ENCODE measurements at places on chromosomes 16 and 17.

DNA sequence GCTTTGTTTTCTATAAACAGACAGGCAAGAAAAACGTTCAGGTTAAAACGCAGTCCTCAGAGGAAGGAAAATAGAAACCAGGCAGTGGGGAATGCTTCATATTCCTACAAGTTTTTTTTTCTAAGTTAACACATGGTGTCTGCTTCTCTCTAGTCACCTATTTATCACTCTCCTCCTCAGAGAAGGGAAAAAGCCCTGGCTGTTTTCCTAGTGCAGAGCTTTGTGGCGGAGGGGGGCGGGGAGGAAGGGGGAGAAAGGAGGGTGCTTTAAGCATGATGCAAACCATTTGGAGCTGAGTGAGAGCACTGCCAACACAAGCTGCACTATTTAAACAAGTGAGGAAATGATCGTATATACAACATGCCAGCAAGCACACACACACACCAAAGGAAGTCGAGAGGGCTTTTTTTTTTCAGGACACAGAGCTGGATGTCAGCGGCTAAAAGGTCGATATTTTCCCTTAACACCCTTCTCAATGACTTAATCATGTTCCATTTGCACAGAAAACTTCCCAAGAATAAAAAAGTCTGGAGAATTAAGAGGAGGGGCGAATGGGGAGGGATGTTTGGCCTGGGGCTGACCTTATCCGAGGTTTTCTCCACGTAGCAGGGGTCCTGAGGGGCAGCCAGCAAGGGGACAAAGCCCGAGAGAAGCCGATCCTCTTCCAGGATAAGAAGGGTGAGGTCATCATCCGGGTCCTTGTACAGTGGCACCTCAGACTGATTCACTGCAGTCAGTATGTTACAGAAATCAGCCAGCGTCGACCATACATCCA is 117.4 kb downstream of the HIC1 start:
- DNase-seq, result peak; percentile 89

GRCh38 chr17:50326831-50327364 is 19.0 kb upstream of the XYLT2 start:
- peak; percentile 34 for DNase-seq

GRCh38 chr16:80437707-80438106 is 103.1 kb upstream of the DYNLRB2 start:
- DNase-seq, result no peak

DNA sequence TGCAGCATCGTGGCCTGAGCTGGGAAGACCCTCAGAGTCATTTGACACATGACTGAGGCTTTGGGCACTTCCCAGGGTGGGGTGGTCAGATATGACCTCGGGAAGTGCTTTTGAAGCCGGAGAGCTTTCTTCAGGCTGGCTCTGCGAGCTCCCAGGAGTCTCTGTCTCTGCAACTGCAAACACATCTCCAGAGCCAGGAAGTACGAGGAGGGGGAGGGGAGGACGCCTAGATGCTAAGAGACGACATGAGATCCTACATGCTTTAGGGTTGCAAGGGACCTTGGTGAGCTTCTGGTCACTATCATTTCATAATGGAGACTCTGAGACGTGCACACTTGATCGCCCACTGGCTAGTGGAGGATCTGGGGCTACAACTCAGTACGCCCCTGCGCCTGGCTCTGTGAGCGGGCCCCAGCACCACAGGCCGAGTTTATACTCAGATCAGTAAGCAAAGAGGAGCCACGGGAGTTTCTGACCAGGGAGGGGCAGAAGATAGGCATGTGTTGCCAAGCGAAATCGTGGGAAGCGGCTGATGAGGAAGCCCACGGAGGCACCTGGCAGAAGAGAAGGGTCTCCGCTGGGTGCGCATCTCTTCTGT is 527 bp upstream of the MGAT5B start:
- no peak for DNase-seq

- no peak for DNase-seq
These were observed 2.0 kb downstream of the CDIP1 start for GRCh38 chr16:4536391-4537106.

DNA sequence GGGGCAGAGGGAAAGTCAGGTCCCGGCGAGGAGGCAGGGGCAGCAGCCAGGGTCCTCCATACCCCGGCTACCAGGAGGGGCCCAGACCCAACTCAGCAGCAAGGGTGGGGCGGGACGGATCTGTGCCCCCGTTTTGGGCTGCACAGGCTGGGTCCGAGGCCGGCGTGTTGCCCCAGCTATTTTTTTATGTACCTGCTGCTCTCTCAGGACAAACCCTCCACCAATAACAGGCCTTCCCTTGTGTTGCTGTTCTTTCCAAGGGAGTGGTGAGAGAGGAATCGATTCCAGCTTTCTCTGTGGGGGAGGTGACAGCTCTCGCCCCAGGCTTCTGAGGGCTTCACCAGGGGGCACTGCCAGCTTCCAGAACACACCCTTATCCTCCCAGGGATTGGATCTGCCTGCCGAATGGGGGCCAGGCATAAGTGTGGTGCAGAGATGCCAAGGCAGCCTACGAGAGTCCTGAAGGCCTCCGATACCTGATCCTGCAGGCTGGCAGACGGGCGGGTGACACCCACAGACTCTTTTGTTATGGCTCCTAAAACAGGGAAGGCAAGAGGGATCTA is 22.3 kb downstream of the RTN4RL1 start:
- DNase-seq, result no peak

GRCh38 chr16:18797746-18798145 is 3.6 kb downstream of the ARL6IP1 start:
- no peak for DNase-seq

- DNase-seq, result no peak
These were observed 95.2 kb upstream of the AXIN2 start for GRCh38 chr17:65656390-65657250.
